Stimulated activated CD8-positive, alpha-beta memory T cell treated with anti-CD3 and anti-CD28 coated beads, Interleukin-7, amount 100 ng/mL, for 4 hours (primary cell): ENCODE measurements at places on chromosomes 4 and X.

GRCh38 chr4:182825786-182826185, 91.4 kb downstream of the DCTD start:
- no peak for DNase-seq

DNA sequence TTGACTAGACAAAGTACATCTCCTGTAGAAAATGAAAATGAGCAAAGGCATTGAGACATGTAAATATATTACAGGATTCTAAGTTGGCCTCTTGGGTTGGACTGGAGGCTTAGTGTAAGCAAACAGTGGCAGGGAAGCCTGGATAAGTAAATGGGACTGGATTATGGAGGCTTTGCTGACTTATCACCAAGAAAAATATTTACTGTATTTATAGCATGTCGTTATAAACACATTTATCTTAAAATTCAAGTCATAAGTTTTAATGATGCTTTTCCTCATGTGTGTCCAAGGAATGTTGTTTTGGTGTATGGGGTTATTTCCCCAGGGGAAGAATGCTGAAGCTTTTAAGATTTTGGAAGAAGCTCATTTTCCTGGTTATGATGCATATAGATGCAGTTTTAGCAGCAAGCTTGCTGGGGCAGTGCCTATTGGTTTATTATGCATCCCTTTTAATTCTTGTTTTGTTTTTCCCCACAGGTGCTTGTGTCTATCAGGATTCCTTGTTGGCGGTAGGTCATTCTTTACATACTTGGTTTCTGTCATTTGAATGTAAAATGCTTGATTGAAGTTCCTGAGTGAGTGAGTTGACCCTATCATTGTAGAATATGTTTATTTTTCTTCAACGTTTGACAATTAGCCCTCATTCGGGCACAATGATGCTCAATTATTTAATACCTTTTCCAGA, 8.5 kb downstream of the FRAS1 start:
- no peak for DNase-seq

DNA sequence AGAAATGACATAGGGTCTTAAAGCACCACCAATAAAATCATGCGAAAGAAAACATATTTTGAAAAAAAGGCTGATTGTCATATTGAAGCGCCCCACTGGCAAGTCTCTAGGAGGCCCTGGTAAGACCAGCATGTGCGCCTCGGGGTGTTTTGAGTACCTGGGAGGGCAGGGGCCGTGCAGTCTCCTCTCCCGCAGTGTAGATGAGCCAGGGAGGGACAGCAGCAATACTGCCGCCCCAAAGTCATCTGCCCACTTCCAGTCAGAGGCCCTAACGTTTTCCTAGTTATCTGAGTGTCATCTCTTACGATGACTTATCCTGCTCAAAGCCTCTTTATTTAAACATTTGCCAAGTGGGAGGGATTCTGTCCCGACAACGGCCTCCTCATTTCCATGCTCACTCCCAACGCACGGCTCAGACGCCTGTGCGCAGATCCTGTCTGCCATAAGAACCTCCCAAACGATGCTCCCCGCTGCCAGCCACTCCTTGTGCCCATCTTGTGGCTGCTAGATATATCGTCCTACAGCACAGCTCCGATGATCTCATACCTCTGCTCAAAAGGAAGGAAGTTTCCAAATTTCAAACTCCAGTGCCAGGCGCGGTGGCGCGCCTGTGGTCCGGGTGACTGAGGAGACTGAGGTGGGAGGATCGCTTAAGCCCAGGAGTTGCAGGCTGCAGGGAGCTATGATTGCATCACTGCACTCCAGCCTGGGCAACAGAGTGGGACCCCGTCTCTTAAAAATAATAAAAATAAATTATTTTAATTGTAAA, 17.2 kb upstream of the SCRG1 start:
- DNase-seq = no peak

DNA sequence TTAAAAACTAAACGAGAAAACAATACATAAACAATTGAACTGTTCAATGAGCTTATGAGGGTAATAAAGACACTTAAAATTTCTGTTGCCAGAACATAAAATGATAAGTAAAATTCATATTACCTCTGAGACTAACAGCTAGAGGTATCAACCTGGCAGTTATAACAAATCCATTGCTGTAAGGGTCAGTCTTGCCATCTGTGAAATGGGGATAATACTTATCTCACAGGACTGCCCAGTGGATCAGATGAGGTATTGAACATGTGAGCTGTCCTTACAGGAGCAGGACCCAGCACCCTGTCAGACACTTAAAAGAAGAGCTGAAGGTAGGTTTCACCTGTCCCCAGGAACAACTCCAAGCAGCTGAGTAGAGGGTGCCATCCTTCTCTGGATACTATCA, 2.5 kb downstream of the TCEAL3 start:
- no peak for DNase-seq

DNA sequence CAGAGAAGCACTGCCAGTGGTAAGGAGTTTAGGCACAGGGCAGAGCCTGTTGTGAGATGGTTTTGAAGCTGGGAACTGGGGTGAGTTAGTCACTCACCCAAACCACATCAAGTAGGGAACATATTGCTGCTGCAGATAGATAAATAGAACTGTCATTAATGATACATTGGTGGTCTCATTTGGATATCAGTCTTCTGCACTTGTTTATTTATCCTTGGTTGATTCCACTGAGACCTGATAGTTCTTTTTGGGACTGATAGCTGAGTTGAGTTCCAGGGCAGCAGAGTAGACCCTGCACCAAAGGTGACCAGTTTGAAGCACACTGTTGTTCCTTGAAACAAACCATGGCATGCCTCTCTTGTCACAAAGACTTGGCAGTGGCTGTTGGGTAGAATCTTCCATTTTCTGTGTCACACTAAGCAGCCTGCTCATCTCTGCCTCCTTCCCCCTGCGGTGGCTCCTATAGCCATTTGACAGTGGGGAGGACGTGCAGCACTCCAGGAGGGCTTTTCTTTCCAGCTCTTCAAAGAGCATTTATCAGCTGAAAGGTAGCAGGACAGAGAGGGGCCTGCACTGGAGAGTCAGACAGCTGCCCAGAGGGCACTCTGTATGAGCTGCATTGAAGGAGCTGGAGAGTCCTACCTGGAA, 59.7 kb upstream of the TMEM164 start:
- DNase-seq = no peak

DNA sequence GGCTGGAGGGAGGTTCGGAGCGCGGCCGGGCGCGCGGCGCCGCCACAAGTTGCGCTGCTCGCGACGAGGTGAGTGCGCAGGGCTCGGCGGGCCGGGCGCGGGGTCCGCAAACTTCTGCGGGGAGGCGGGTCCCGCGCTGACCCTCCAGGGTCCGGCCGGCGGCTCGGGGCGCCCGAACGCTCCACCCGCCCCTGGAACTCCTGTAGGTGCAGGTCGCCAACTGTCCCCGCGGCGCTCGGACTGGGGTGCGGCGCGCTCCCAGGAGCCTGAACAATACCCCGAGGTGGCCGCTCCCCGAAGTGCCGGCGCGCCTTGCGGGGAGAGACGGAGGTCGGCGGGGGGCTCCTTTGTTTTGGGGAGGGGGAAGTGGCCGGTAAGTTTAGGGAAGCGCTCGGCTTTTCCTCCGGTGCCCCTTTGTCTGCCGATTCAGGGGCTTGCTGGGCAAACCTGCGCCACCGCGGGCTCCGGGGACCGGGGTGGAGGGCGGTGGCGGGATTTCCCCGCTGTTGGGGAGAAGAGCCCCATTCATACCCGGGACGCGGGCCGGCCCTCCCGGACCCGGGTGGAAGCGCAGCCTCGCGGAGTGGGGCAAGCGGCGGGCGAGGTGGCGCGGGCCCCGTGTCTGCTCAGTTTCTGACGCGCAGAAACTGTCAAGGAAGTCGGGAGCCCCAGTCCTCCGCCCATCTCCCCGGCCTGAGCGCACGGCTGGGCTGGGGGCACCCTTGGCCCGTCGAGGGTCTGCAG, 694 bp downstream of the TBL1X start:
- peak; percentile 26 for DNase-seq

GRCh38 chr4:88366460-88366859, 12.2 kb upstream of the HERC6 start:
- DNase-seq = no peak

DNA sequence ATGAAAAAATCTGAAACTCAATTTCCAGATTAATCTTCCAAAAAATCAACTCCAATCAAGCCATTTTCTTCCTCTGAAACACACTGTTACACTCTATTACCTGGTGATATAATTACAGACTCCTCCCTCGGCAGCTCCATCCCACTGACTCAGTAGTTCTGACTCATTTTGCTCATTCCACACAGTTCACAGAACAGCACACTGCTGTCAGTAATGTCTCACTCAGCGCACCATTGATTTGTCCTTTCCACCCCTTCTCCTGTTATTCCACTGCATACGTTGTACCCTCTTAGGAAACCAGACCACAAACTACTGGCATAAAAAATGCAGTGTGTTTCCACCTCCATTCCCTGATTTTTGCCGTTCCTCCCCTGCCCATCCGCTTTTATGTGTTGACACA, 212.7 kb downstream of the SLIT2 start:
- DNase-seq = no peak

DNA sequence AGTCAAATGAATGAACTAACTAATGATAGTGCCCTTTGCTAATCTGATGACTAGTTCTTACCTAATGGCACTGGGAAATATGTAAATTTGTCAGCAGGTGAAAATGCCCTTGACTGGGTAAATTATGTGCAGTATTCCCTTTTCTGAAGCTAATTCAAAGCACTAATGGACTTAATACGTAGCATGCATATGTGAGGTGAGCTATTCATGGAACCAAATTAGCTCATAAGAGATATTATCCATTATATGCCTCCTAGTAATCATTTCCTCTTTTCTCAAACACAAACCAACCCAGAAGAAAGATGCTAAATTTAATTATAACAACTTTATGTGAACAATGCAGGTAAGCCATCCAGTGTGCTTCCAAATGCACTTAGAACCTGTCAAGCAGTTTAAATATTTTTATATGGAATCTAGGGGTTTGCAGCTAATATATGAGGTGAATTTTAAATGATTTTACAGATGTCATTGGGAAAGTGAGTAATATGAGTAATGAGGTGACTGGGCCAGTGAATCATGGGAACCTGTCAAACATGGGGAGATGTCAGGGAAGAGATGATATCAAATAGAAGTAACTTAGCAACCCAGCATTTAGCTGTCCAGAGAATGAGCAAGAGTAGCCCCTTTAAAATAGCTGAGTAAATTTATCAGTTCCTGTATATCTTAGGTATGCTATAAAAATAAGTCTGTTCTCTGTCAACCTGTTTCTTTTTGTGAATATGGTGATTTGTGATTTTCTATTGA, 315.0 kb downstream of the AFF2 start:
- no peak for DNase-seq

DNA sequence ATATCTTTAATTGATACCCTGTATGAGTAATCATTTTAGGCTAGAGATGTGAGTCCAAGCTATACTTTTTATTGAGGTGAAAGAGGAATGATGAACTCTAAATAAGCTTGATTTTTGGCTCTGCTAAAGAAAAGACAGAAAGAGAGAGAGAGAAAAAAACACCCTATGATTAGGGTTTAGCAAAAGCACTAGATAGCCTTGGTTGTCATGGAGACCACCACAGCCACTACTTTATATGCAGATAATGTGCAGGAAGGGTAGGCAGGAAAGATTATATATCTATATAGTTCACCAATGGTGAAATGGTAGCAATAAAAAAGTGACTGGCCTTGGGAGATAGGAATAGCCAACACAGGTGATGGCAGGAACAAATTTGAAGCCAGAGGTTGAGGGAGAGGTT, 69.9 kb upstream of the CAMK2D start:
- DNase-seq = no peak

- DNase-seq = no peak
Observed at GRCh38 chr4:113524096-113524495, 237.4 kb downstream of the CAMK2D start.

GRCh38 chr4:7962609-7963508, 23.2 kb upstream of the AFAP1 start:
- no peak for DNase-seq

DNA sequence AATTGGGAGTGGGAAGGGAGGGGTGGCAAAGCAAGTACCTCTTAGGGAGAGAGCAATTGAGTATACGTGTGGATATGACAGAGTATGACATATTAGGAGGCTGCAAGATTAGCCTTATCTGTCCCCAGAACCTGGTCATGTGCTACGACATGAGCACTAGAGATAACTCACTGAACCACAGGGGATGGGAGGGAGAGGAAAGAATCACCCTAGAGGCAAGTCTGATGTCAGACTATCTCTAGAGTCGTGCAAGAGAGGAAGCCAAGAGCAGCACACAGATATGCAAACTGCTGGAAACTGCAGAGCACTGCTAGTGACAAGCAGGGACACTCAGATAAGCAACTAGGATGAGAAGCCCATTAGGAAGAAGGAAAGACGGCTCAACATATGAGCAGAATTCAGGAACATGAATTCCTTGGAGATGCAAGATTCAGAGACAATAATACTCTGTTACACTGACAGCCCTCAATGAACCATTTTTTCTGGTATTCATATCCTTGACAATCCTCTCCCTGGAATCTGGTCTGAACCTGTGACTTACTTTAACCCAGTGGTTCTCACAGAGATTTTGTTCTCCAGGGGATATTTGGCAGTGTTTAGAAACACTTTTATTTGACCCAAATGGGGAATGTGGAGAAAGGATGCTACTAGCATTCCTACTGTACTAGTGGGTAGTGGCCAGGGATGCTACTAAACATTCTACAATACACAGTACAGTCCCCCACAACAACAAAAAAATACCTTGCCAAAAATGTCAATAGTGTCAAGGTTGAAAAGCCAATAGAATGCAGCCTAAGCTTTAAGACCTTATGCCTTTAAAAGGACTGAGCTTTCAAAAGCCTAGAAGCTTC, 84.0 kb upstream of the BMP2K start:
- no peak for DNase-seq

DNA sequence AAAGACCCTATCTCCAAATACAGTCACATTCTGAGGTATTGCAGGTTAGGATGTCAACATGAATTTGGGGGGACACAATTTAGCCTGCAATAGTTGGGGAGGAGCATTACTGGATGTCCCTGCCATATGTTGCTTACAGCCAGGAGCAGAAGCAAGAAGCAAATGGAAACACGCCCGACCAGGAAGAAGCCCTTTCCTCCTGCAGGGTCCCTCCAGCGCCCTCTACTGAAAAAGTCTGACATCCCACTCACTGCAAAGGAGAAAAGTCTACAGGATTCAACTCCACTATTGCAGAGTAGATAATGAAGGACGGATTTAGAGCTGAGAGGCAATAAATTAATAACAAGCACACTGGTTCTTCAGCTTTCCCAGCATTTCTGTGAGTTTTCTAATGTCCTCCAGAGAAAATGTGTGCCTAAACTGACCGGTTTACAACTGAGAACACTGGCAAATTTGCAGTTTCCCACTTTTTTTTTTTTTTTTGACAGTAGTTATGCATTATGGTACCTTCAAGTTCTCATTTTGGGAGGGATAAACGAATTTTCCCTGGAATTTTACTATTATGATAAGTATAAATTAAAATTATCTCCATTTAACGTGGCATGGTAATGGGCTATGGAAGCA, 31.7 kb downstream of the COQ2 start:
- DNase-seq = peak; percentile 52

DNA sequence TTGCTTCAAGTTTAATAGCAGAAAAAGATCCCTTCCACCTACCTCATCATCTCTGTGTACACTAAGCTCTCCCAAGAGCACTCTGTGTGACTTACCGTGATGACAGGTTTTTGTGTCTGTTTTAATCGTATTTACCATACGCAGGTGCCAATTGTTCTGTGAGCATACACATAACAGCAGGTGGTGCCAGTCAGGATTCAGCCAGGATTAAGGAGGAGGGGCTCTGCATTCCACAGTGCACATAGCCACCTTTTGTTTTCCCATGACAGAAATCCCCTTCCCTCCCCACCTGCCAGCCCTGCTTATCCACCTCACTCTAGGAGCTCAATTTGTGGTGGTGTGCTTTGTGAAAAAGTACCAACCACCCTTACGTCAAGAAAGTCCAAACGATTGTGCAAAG, 14.8 kb downstream of the ANK2 start:
- DNase-seq = no peak

GRCh38 chrX:133638285-133638684, 223.0 kb upstream of the GPC4 start:
- DNase-seq = no peak
